SK-MEL-5 (cell line): ENCODE measurements at places on chromosomes 1 and 21. TPM values are rescaled to one million over a fixed set of nuclear protein-coding genes. Genes with fewer than 3 reads are reported as not detected.

GRCh38 chr1:44223187-44223610 lies 9.9 kb downstream of the DMAP1 start:
- DNase-seq, result no peak

- no peak for DNase-seq
Measured at GRCh38 chr1:94653454-94653853, 111.9 kb upstream of the F3 start.

GRCh38 chr1:33244143-33244808 lies 12.0 kb upstream of the ZNF362 start:
- peak; percentile 99 for DNase-seq

DNA sequence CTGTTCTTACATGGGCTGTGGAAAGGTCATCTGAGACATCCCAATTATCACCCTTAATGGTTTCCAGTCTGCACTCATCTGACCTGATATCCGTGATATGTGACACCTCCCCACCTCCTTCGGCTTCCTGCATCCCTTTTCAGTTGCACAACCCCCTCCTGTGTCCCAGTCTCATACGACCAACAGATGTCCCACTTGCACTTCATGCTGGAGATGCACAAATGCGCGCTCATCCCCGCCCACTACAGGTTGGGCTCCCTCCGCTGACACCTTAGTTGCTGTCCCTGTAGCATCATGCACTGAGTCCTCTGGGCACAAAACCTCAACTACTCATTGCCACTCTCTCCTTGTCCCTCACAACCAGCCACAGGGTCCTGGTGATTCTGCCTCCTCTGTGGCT lies 94.4 kb downstream of the MIS18A start:
- DNase-seq, result no peak

- DNase-seq, result peak; percentile 24
Measured at GRCh38 chr1:38152351-38153065, 105.9 kb upstream of the POU3F1 start.

The SLC35F3 gene
- total RNA-seq, result 0.03 and 0.05 TPM in 2 replicates

The A3GALT2 gene
- total RNA-seq, result not detected in 2 replicates

The SLC16A4 gene
- 93.4 and 93.8 TPM in 2 replicates for total RNA-seq

The KCNJ9 gene
- total RNA-seq, result not detected in 2 replicates

DNA sequence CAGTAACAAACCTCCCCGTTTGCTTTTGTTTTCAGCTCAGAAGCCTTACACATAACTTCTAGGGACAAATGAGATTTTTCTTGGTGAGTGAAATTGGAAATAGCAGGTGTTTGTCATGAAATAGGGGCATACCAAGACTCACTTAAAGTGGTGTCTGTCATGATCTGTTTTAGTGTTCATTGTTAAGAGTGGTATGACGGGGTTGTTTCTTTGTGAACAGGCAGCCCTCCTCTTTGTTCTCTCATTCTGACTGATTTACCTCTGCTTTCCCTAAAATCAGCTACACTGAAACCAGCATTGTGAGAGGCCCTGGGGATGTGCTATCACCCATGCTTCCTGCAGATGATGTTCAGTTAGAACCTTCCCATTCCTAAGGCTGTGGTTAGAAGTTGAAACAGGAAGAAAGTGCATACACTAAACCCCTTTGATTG lies 2.5 kb upstream of the ERO1B start:
- DNase-seq, result no peak

DNA sequence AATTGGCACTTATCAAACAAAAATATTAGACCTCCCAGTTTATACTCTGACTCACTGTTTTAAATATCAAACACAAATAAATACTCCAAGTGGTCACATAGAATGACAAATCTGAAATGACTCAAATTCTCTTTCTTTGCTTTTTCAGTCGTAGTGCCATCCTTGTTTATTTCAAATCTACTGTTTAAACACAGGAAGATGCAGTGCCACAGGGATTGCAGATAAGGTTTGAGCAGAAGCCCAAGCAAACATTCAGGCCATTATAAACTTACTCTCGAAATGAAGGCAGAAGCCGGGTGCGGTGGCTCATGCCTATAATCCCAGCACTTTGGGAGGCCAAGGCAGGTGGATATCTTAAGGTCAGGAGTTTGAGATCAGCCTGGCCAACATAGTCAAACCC lies 255.4 kb upstream of the PLXNA2 start:
- DNase-seq, result no peak

The CCDC27 gene
- total RNA-seq, result 0.05 TPM in 1 of 2 replicates, not detected in the other

GRCh38 chr1:8392522-8392921 lies 74.6 kb downstream of the SLC45A1 start:
- no peak for DNase-seq

DNA sequence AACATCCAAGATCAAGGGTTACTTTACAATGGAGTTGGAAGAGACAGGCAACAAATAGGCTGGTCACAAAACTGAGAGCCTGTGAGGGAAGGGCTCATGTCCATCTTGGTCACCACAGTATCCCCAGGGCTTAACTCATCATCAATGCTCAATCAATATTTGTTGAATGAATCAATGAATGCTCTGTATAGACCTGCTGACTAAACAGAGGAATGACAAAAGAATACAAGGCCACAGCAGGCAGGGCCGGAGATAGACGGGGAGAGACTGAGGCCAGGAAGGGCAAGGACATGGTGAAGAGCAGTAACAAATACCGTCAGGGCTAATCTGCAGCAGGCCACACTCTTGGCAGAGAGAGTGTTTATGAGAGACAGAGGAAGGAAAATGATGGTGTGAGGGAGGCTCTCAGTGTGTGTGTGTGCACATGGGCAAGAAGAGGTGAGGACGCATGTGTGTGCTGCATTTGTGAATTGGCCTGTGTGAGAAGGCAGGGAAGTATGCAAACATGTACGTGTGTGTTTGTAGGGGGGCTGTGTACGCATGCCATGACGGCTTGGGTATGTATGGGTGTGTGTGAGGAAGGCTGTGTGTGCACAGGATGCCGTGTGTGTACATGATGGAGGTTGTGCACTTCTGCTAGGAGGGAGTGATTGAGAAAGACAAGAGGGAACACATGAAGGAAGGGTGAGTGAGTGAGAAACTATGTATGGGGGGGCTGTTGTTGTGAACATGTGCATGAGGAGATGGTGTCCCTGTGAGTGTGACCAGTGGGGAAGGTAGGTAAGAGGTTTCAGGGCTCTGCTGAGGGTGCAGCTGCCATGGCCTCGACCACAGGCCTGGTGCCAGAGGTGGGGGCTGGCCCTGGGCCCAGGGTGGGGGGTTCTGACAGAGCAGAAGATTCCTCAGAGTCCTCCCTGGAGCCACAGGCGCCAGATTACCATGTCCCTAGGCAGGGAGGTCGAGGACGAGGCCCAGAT lies 15.4 kb downstream of the AHDC1 start:
- DNase-seq, result no peak

DNA sequence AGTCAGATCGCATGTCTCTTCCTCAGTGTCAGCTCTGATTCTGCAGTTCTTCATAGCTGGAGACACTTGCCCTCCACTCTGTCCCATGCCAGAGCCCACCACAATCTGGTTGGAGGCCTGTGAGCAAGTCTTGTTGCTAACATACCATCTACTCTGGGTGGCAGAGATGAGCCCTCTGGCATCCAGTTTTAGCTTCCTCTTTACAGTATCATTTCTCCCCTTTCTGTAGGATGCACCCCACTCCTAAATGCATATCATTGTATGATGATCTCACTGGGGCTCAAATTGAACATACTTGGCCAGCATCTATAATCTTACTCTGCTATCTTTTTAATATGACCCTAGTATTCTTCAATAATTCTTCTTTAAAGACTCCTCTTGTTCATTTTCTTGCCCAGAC lies 16.9 kb downstream of the PCNX2 start:
- no peak for DNase-seq

The NBPF26 gene
- total RNA-seq, result 5.4 and 7.8 TPM in 2 replicates

DNA sequence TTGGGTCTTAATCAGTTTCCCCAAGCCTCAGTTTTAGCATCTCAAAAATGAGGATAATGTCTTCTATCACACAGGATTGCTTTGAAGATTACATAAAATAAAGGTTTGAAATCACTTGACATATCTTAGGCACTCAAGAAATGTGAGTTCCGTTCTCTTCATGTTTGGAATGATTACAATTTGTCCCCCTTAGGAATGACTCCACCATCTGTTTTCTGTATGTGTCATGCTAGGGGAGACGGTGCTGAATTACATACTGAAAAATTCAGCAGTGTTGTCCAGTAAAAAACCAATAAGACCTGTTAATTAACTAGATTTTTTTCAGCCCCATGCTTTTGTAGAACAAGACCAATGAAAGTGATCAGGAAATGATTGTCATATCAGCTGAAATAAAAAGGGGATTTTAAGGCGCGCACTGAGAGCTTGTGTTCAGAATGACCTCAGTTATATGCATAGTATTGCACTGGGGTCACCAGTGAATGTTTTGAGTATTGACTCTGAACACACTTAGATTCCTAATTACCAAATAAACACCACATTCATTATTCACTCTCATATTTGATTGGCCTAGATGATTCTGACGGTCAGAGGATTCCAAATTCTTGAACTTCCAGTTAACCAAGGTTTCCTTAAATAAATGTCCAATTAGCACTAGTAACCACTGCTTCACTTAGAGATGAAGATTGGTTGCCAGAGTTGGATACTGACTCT lies 114.5 kb upstream of the KCNK2 start:
- no peak for DNase-seq

The DNM3 gene
- 0.56 and 0.79 TPM in 2 replicates for total RNA-seq

- DNase-seq, result no peak
Measured at GRCh38 chr1:11877074-11877473, 18.3 kb upstream of the NPPB start.

The RPS6KA1 gene
- 19.3 and 20.6 TPM in 2 replicates for total RNA-seq

GRCh38 chr1:55894521-55894920 lies 679.4 kb upstream of the USP24 start:
- peak; percentile 46 for DNase-seq

DNA sequence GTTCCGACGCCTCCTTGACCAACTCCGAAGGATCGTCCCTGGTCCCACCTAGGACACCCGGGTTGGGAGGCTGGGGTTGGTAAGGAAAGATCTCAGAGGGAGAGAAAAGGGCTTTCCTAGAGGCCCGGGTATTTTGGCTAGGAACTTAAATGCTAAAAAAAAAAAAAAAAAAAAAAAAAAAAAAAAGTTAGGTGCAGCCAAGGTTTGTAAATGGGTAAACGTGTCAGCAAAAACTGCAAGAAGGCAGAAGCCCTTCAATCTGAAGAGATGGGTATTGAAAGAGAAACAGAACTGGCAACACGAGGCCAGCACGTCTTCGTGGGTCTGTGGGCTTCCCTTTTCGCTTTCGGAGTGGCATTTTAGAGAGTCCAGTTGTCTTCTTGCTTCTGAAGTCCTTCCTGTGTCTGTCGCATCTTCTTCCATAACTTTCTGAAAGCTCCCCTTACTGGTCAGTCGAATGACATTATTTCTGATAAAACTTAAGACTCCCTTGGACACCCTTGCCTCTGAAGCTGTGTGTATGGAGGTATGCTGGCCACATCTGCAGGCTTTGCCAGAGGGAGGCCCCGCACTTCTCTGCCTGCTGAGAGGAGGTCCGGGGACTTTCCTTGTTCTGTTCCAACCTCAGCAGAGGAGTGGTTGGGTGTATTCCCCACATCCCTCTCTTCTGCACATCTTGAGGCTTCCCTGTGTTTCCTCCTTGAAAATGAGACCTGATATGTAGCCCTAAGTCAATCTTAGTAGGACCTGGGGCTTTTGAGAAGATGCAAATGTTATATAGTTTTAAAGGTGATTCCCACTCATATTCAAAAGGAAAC lies 745 bp downstream of the RCSD1 start:
- no peak for DNase-seq

The LRRN2 gene
- not detected in 2 replicates for total RNA-seq

DNA sequence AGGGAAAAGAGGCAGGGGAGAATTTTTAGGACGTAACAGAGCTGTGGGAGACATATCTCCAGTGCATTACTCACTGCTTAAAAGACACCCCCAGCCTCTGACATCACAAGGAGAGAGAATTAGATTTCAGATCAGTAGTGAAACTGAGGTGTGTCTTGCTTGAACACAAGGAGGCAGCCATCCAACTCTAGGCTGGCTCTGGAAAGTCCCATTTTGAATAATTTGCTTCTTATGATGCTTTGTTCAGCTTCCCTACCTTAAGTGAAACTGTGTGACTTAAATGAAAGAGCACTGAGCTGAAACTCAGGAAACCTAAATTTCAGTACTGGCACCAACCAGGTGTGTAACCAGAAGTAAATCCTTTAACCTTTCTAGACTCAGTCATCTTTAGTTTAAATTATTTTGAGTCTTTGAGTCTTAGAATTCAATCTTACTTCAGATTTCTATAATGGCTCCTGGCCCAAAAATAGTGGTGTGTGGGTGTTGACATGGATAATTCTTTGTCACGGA lies 251.6 kb upstream of the SGIP1 start:
- DNase-seq, result peak; percentile 47

The ANKRD35 gene
- not detected in 2 replicates for total RNA-seq

DNA sequence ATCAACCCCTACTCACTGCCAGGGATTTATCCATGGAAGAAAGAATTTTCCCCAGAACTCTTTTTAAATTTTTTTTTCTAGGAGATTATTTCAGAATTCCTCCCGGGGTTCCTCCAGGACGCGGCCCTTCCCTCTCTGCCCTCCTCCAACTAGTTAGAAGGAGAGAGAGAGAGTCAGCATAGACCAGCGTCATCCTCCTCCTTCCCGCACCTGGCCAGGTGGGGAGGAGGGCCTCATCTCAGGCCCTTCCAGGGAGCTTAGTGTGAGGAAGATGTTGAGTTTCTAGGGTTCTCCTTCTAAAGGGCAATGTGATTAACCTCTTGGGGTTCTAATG lies 63.6 kb downstream of the CDK18 start:
- DNase-seq, result no peak

DNA sequence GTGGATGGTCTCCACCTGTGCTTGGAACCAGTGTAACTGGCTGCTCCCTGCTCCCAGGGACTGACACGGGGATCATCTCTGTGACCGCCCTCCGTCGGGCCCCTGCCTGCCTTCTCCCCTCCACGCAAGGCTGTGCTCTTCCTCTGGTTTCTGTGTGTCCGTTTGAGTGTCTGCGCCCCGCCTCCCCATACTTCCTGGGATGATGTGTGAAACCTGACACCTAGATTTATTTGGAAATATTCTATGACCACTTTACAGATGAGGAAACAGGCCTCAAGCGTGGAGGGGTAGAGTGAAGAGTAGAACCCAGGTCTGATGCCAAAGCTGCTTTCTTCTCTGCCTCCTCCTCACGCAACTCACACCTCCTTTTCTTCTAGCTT lies 24.3 kb downstream of the LDLRAP1 start:
- DNase-seq, result no peak

DNA sequence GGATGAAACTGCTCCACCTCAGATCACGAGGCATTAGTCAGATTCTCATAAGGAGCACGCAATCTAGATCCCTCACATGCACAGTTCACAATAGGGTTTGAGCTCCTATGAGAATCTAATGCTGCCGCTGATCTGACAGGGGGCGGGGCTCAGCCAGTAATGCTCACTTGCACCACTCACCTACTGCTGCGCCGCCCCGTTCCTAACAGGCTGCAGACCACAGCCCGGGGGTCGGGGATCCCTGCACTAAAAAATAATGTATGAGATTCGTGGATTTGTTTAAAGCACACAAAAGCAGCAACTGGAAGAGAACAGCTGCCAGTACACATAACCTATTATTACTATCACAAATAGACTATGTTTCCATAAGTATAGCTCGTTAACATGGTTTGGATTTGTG lies 72.9 kb downstream of the HLCS start:
- DNase-seq, result no peak

GRCh38 chr1:54597455-54598030 lies 25.8 kb downstream of the FAM151A start:
- DNase-seq, result no peak

- DNase-seq, result no peak
Measured at GRCh38 chr1:84347271-84347931, 45.9 kb downstream of the SAMD13 start.
